ENCODE measurements at places on chromosomes 2 and 18. TPM values are rescaled to one million over a fixed set of nuclear protein-coding genes. Genes with fewer than 3 reads are reported as not detected.

ORC2 gene
- 11.2 TPM for total RNA-seq

SETBP1 gene
- 0.55 TPM for total RNA-seq

CD207 gene
- total RNA-seq: not detected

POTEC gene
- not detected for total RNA-seq

C2orf15 gene
- 0.64 TPM for total RNA-seq

SLC5A7 gene
- not detected for total RNA-seq
